Fibroblast of the aortic adventitia (primary cell): ENCODE measurements at places on chromosomes 13 and 19. TPM values are rescaled to one million over a fixed set of nuclear protein-coding genes. Genes with fewer than 3 reads are reported as not detected.
A peak's percentile ranks its signal among the peaks of the same experiment; 100 is the strongest.

- DNase-seq, result no peak
Observed at GRCh38 chr19:44050740-44051649, 841 bp upstream of the ZNF223 start.

DNA sequence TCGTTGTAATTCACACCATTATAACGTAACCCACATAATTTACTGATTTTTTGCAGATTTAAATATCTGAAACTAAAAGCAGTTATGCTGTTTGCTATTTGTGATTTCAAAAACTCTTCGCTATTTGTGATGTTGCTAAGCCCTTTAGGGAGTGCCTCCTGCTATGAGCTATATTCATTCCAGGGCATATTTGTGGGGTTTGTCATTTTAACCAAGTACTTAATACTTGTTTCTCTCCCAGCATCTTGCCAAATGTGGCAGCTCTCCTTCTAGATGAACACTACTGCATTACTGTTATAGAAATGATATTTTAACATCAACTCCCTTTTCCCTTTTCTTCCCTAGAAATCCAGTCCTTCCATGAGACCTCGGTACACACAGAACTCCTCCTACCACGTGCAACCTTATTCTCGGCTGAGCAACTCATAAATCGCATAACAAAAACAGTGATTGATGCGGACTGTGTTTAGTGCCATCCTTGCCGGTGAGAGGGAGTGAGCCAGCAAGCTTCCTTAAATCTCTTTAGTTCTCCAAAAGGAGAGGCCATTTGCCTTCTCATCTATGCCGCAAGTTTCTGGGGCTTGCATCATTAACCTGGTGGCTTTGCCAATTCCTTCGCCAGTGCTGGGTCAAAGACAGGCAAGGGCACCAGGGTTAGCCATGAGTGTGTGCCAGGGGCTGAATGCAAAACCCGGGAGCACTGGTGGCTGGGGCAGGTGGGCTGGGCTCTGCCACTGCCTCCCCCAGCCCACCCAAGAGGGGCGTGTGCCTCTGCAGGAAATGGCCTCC is 33.4 kb downstream of the RFX2 start:
- peak; percentile 97 for DNase-seq

GRCh38 chr19:1396019-1396767 is 5.1 kb downstream of the GAMT start:
- DNase-seq, result no peak

GRCh38 chr19:50275577-50276368 is 53.4 kb downstream of the KCNC3 start:
- DNase-seq, result no peak

DNA sequence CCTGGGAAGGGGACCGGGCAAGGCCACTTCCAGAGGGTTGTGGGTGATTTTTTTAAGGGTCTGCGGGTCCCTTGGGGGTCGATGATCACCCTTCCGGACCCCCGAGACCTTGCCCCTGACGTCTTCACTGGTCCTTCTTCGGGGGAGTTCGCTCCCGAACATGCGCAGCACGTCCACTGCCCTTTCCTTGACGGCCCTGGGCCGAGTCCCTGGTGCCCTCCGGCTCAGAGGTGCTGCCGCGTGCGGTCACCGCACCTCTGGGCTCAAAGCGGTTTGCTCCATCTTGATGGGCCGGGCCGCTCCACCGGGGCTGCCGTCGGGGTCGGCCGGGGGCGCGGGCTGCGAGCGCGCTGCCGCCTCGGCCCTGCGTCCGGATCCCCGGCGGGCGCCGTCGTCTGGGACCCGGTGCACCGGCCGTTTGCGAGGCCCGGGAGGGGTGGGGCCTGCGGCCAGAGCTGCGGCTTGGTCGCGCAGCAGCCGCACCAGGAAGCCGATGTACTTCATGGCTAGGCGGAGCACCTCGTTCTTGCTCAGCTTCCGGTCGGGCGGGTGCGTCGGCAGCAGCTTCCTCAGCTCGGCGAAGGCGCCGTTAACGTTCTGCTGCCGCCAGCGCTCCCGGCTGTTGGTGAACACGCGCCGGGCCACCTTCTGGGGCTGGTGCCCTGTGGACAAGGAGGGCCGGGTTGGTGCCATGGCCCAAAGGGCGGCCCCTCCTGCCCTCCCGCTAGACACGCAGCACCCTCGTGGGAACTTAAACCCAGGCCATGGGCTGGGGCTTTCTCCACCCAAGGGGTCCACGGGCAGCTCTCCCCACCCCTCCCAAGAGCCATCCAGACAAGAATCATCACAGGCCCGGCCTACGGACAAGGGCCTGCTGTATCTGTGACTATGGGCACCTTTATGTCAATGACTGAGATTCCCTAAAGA is 3.3 kb downstream of the LYL1 start:
- no peak for DNase-seq

DNA sequence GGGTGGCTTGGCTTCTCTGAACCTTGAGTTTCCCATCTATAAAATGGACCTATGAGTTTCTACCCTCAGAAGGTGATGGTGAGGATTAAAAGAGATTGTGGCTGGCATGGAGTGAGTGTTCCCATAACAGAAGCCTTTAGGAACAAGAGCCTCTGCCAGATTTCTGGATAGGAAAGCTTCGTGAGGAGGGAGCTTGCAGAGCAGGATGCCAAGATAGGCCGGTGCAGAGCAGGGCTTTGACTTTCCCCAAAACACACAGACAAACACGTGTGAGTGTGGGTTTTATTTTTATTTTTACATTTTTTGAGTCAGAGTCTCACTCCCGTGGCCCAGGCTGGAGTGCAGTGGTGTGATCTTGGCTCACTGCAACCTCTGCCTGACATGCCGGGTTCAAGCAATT is 3.7 kb upstream of the CNN1 start:
- DNase-seq, result peak; percentile 39

DNA sequence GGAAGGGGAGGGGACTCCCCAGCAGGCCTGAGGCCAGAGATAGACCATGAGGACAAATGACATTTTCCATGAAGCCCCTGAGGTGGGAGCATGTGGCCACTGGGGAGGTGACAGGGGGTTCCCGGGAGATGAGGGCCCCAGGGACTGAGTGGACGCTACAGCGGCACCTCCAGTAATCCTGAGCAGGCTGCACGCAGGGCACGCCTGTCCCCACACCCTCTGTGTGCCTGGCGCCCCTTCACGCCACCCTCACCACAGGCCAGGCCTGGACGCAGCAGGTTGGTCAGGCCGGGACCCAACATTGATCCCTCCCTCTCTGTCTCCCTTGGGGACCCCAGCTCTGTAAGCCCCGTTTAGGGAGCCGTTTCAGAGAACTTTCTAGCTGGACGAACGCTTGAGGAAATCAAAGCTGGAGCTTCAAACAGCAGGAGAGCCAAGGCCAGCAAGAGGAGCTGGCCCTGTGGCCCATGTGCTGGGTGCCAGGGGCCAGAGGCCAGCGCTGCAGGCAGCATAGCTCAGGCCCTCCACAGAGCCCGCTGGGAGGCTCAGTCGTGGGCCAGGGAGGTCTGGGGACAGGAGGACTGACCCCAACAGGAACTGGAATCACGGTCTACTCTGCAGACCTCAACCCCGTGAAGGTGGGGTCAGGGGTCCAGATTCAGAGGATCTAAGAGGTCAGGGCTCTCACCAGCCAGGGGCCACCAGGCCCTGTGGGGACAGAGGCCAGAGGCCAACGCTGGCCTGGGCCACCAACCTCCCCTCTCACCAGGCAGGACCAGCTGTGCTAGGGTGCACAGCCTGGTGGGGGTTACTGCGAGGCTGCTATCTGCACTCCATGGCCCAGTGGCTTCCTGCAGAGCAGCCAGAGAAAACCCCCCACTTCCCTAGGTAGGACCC is 14.6 kb downstream of the LSM4 start:
- DNase-seq, result no peak

DNA sequence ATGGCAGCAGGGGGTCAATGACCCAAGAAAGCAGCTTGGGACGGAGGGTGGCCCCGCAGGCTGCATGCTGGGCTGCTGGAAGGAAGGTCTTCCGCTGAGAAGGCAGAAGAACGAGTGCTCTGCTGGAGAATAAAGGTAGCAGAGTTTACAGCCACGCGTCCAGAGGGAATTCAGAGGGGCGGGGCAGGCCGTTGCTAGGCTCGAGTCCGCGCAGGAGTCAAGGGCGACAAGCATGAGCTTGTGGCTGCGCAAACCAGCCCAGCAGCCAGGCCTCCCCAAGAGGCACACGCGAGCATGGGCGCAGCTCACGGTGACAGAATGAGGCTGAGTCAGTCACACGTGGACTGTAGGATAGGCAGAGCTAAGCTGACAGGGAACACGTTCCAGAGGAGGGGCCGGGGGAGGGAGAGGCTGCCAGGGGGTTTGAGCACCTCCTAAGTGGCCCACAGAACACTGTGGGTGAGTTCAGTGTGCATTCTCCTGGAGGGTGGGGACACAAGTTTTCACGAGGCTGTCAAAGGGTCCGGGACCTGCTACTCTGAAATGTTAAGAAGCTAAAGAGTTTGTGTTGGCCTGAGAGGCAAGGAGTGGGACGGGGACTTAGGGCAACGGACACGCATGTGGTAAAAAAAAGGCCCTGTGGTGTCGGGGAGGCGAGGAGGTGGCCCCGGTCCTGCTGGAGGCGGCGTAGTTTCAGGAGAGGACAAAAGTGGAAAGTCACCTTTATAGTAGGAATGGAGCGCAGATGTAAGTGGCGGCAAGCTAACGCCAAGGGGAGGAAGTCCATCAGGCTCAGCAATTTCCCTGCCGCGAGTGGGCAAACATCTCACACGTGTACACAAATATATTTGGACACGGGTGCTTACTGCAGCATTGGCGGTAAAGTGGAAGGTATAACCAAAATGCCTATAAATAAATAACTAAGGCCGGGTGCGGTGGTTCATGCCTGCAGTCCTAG is 17.7 kb downstream of the RFX2 start:
- DNase-seq, result peak; percentile 87

- DNase-seq, result no peak
Observed at GRCh38 chr13:43401361-43401760, 378.0 kb downstream of the DNAJC15 start.

DNA sequence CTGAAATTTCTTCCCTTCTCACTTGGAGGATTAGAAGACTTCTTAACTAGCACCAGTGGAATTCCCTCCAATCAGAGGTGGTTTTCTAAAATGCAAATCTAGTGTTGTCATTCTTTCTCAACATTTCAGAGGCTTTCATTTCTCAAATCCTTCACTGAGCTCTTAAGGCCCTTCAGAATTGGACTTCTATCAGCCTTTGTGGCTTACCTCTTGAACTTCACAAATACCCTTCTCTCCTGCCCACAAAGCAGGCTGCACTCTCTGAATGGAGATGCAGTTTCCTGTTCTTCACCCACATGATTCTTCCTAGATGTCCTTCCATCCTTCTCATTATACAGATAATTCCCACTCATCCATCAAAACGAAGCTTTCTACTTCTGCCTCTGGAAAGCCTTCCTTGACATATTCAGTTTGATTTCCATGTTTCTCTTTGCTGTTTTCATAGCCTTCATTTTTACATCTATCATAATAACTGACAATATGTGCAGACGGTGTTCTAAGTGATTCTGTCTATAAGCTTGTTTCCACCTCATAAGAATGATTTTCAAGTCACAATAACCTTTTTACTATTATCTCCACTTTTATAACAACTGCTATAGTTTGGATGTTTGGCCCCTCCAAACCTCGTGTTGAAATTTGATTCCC is 123.1 kb upstream of the GPR12 start:
- no peak for DNase-seq

- peak; percentile 23 for DNase-seq
Observed at GRCh38 chr19:11422163-11423065, 3.3 kb upstream of the RGL3 start.

- DNase-seq, result peak; percentile 91
Observed at GRCh38 chr13:36131931-36132297, 732 bp upstream of the DCLK1 start.

DNA sequence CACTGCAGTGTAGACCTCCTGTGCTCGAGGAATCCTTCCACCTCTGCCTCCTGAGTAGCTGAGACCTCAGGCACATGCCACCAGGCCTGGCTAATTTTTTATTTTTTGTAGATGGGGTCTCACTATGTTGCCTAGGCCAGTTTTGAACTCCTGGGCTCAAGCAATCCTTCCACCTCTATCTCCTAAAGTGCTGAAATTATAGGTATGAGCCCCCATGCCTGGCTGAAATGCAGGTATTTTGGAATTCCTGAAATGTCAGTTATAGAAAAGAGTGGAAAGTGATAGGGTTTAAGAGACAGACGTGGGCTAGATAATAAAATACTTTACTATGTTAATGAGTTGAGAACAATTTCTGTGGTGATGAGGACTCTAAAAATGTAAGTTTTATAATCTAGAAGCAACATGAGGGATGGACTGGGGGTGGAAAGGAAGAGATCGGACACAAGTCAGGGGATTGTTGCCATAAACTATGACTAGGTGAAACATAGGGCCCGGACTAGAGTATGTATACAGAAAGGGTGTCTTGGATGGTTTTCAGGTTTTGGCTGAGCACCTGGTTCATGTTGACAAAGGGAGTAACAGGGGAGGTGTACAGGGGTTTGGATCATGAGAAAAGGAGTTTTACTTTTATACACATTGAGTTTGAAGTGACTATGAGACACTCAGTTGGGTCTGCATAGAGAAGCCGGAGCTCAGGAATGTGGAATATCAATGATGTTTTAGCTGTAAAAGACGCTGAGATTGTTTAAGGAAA is 165.6 kb upstream of the STARD13 start:
- DNase-seq, result no peak

DNA sequence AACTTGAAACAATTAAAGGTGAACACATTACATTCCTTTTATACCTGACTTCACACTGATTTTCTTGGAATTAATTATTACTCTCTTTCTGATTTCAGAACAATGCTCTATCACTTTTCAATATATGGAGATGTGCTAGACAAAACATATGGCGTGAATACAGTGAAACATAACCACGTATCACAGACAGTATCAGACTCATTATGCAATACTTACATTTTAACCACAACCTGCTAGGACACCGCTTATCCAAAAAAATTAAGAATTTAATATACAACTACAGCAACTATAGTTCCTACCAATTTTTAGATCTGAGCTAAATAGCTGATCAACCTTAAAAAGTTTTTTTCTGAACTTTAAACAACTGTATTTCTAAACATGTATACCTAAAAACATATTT is 9.9 kb downstream of the HSPH1 start:
- DNase-seq, result no peak

DNA sequence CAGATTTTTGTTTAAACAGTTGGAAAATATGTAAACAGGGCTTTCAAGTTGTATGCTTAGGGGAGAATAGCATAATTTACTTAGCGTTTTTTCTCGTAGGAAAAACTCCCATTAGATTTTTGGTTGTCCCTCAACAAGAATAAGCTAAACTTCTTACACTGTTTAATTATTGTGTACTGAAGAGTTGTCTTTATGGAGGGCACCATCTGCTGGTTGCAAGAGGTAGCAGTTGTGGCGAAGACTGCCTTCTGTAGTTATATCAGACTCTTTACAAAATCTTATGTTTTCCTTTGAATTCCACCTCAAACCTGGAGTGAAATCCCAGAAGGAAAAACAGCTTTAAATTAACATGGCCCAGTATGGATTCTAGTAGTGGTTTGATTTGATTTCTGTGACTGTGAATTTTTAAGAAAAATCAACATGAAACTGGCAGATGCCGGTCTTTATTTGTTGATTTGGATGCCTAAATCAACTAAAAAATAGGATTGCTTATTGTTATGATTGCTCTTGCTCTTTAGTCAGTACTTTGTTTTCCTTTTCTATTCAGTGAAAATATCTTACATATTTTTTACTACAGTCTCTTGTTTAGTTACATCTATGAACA is 53.4 kb downstream of the PDS5B start:
- DNase-seq, result peak; percentile 85

The PINLYP gene
- 6.4 and 7.4 TPM in 2 replicates for total RNA-seq
